ENCODE measurements at places on chromosomes 3 and 15.

- DNase-seq, result no peak
Observed at GRCh38 chr15:59223736-59224135, 17.1 kb downstream of the LDHAL6B start.

DNA sequence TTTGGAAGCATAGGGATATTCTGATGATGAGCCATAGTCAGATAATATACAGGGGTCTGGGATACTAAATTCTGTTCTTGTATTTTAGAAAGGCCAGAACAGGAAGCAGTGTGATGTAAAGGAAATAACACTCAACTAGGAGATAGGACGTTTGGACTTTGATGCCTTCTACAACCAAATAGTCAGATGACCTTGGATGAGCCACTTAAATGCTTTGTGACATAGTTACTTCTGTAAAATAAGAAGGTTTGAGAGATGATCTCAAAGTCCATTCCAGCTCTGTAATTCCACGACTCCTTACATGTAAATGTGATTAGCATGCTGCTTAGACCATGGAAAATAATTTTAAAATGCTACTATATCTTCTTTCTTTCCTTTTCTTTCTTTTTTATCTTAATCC, 29.5 kb upstream of the CCDC54 start:
- DNase-seq, result no peak

GRCh38 chr3:140816372-140817195, 125.1 kb upstream of the SLC25A36 start:
- no peak for DNase-seq

DNA sequence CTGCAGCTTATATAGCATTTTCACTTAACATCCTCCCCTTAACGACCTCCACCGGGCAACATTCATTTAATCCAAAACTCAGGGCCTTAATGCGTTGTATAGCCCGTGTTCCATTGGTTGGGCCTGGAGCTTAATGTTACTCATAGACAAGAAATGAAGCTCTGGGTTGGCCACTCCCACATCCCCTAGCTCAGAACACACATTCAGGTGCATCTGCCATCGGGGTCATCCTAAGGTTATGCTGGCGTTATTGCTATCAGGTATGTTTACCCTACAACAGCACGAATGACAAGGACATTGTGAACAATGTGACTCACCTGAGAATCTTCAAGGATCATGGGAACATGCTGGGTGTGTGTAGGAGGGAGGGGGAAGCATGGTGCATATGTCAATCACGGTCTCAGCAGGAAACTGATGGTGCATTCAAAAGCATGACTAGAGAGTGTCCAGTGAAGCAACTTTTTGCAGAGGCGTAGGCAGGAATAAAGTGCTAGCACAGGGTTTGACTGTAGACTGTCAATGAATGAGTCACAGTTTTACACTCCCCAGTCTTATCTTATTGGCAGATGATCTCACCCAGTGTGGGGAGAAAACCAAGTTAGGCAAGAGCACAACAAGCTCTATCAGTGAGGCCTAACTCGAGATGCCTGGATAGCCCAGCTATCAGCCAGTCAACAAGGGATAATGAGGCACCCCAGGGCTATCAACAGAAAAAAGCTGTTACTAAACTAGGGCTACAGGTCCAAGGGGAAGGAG, 402.1 kb upstream of the MCTP2 start:
- peak; percentile 10 for DNase-seq

DNA sequence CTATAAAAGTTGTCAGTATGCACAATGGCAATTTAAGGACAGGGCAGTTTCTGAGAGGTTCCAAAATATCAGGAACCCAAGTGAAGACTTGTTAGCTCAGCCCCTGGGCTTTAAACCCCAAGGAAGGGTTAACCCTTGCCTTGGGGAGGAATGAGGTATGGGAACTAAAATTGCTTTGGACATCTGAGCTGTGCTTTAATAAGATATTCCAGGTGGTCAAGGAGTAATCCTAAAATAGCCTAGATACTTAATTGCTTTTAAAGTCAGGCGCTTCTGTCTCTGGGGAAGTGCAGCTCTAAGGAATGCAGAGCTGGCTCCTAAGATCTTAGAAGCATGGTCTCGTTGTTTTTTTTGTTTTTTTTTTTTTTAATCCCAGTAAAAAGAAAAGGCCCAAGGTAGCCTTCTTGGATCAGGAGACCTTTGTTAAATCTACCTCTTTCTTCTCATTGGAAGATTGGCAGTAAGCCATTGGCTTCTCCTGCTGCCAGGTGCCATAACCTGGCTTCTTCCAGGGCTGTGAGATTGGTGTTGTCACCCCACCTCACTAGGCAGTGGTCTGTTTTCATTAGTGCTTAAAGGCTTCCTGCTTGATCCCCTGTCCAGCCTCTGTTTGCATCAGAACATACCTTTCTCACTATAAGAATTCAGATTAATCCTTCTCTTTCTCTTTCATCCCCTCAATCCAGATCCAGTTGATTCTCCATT, 24.5 kb downstream of the ARID3B start:
- DNase-seq, result no peak

- no peak for DNase-seq
Observed at GRCh38 chr15:70521576-70522322, 241.6 kb downstream of the UACA start.

GRCh38 chr3:171796625-171797264, 13.5 kb downstream of the PLD1 start:
- DNase-seq, result no peak

GRCh38 chr15:69881766-69882165, 216.0 kb downstream of the TLE3 start:
- no peak for DNase-seq

- peak; percentile 85 for DNase-seq
Observed at GRCh38 chr3:55330355-55330754, 156.8 kb downstream of the WNT5A start.

DNA sequence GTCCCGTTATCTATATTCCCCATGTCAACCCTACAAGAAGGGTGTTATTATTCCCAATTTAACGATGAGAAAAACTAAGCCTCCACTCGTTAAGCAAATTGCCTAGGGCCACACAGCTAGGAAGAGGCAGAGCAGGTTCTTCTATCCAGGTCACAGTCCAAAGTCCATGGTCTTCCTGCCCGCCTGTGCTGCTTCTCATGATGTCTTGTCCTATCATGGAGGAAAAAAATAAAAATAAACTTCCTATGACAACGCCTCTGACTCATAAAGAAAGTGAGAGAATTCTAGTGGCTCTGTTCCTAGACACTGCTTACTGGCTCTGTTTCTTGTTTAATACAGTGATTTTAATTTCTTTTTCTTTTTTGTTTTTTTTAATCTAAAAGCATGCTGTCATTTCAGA, 9.7 kb downstream of the COL8A1 start:
- DNase-seq, result no peak
